Omental fat pad (tissue), 4 donors: ENCODE measurements at places on chromosomes 11 and 22.

DNA sequence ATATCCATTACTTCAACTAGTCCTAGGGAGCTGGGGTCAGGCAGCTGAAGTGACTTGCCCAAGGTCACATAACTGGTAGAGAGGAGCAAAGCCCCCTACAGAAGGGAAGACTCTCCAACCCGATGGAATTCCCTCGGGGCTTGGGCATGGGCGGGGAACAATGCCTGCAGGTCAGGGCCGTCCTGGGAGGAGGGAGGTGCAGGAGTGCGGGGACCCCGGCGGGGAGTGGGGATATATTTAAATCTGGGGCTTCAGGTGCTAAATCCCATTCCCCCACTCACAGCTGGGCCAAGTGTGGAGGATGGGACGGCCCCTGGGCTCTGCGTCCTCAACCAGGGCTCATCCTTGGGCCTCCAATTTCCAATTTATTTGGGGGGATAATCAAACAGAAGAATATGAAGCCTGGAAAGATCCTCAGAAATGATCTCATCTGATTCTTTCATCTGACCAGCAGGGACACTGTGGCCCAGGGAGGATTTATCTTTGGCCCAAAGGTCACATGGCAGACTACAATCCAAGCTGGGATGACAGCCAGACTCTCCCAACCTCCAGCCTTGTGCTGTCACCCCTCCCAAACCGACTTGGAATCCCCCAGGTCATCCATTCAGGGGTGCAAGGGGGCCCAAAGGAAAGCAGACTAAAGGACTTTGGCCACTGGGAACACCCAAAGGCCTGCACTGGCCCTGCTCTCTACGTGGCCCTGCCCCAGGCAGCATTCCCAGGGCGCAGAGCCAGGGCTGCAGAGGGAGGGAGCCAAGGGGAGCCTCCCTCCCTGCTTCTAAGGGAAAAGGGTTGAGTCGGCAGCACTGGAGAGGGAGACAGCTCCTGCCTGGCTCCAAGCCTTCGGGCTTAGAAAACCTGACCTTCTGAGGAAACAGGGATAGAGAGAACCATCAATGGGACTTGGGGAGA lies 8.7 kb upstream of the C1QTNF6 start:
- peak; percentile 43 for DNase-seq

DNA sequence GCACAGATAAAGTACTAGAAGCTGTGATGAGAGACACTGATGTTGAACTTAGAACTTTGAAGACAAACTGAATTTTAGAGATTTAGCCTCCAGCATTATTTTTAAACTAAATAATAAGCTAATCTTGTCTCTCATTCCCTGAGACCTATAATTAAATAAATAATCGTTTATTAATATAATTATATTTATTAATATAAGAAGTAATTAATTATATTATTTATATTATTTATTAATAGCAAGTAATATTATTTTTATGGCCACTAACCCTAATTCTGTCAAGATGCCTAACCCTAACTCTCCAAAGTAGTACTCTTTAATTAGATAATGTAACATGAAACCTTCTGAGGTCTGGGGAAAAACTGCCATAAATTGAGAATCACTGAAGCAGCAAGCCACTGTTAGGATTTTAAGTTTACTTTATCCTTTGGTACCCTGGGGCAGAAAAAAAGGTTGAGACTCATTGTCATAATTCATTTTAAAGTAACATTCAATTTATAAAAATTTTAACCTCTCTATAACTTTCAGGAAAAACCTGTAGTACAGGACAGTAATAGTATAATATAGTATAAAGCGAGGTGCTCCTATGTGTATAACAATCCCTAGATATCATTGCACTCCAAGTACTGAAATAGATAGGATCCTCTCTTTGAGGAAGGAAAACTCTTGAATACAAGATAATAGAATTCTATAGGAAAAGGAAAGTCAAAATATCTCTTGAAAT lies 85.4 kb downstream of the TTC28 start:
- no peak for DNase-seq

GRCh38 chr11:72812967-72813739 lies 1.1 kb upstream of the ATG16L2 start:
- no peak for DNase-seq

DNA sequence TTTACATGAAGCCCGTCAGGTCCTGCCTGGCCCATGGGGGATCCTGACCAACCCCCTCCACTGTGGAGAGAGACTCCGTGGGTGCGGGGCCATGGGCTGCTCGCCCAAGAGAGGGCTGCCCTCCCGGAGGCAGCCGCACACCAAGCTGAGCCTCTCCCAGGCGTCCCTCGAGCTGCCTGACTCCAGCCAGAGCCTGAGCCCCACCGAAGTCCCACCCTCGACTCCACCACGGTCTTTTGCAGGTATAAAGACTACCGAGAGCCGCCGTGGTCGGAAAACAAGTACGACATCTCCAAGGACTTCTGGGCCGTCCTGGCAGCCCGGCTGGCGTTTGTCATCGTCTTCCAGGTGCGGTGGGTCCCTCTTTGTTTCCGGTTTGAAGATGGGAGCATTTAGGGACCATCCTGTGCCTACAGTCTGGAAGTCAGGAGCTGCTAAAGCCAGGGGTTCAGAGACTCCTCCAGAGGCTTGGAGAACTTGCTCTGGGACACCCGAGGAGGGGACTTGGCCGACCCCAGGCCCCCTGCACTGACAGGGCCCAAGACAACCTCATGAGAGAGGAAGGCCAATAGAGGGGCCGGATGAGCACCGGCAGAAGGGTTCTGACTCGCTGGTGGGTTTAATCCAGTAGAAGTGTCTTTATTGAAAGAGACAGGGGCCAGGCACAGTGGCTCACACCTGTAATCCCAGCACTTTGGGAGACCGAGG lies 17.6 kb upstream of the FADD start:
- DNase-seq: no peak

- no peak for DNase-seq
Measured at GRCh38 chr11:85758026-85758425, 52.9 kb downstream of the SYTL2 start.

DNA sequence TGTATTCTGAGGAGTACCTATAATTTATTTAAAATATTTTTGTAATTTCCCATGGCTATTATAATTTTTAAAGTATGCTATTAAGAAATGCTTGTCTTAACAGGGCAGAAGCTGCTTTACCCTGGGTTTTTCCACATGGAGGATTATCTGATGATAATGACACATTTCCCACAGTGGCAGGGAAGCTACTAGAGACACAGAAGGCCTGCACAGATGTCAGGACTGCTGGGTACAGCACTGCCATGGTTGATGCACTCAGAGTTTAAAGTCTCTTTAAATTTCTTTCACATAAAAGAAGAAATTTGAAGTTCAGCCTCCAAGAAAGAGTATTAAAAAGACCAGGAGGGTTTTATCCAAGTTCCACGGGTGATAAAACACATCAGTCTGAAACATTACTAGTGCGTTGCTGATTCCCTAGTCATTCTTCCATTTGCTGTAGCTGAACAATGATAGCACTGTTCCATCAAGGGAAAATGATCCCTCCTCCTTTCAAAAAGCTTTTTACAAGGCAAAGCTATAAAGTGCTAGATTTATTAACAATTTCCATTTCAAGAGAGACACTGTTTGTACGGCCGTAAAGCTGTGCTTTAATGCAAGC lies 363.0 kb downstream of the CNTN5 start:
- DNase-seq: no peak

GRCh38 chr11:114061681-114062049 lies 2.2 kb downstream of the ZBTB16 start:
- DNase-seq: no peak

GRCh38 chr11:103594283-103594682 lies 442.2 kb upstream of the DDI1 start:
- DNase-seq: no peak

DNA sequence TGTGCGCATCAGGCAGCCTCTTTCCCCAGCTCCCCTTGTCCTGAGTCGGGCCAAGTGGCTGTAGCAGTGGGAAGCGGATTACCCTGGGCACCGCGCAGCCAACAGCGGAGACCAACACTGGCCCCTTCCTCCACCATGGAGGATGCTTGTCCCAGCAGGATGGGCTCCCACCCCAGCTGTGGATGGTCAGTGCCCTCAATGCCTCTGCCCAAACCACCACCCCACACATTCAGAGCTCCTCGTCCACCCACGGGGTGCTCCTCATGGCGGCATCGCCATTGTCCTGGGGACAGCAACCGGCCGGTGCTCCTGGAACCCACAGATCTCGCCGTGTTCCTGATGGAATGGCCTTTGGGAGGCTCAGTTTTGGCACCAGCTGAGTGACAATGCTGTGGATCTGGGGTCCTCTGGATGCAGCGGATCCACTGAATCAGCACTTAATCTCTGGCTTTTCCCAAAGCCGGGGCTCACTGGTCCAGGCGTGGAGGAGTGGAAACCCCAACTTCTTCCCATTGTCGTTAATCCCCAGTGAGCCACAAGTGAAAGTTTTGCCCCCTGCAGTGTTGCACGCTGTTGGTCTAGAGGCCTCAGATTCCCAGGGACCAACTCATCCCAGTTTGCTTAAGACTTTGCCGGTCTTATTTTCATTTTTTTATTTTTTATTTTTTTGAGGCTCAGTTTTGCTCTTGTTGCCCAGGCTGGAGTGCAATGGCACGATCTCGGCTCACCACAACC lies 4.1 kb upstream of the B4GALNT4 start:
- no peak for DNase-seq

DNA sequence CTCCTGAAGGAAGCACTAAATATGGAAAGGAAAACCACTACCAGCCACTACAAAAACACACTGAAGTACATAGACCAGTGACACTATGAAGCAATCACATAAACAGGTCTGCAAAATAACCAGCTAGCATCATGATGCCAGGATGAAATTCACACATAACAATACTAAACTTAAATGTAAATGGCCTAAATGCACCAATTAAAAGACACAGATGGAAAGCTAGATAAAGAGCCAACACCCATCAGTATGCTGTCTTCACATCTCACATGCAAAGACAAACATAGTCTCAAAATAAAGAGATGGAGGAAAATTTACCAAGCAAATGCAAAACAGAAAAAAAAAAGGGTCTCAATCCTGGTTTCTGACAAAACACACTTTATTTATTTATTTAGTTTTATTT lies 171.7 kb downstream of the TTC28 start:
- DNase-seq: no peak
